ENCODE measurements at places on chromosomes 6 and 20.

DNA sequence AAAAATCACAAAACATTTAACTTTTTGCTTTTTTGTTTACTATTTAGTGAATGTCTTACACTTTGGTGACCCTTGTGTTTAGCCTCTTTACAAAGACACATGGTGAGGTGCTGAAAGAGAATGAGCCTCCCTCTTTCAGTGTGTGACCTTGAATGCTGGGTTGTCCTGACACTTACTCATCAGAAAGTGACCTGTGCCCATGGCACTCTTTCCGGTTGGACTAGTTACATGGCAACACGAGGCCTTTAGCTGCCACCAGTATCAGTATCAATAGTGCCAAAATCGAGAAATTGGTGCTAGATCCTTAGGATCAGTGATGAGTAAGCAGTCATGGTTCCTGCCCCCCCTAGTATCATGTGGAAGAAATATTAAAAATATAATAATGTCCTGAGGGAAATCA, 1.7 kb upstream of the RPL7L1 start:
- DNase-seq, result no peak

- no peak for DNase-seq
These were observed 19.9 kb upstream of the BPIFA2 start for GRCh38 chr20:33148040-33148439.

- DNase-seq, result no peak
These were observed 1373.5 kb downstream of the GRIK2 start for GRCh38 chr6:102766963-102767362.

DNA sequence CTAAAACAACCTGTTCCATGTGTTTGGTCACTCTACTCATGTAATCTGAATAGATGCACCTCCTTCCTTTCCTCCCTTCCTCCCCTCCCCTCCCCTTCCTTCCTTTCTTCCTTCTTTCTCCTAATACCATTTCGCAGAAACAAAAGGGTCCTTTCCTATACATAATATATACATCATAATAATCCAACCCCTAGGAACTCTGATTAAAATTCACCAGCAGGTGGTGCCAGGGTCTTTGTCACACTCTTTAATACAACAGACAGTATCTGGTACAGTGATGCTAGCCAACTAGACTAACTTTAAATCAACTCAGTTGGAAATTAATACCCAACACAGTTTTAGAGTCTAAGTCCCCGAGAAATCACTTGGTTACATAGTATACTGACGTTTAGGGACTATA, 181.2 kb upstream of the SHLD1 start:
- no peak for DNase-seq

DNA sequence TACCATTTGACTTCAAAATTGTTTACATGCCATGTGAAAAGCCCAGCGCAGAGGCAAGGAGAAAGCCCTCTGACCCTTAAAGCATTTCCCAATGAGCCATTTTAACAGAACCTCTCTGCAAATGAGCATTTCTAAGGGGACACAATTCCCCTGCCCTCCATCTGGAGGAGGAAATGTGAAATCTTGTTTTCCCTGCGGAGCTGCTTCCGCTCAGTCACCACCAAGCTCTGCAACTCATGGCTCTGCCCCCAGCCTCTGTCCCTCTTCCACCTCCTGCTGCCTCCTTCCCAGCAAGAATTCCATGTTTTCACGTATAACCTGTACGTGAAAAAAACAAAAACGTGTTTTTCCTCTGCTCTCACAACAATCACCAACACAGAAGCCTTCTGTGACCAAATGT, 12.3 kb downstream of the RIN2 start:
- DNase-seq, result no peak

- DNase-seq, result no peak
These were observed 151.7 kb downstream of the TMEM200A start for GRCh38 chr6:130517444-130517931.

- DNase-seq, result no peak
These were observed 159.3 kb downstream of the CDKAL1 start for GRCh38 chr6:20693466-20694063.

GRCh38 chr20:20487811-20488210, 119.9 kb downstream of the INSM1 start:
- no peak for DNase-seq

- no peak for DNase-seq
These were observed 19.2 kb upstream of the RIPOR3 start for GRCh38 chr20:50710492-50711063.

DNA sequence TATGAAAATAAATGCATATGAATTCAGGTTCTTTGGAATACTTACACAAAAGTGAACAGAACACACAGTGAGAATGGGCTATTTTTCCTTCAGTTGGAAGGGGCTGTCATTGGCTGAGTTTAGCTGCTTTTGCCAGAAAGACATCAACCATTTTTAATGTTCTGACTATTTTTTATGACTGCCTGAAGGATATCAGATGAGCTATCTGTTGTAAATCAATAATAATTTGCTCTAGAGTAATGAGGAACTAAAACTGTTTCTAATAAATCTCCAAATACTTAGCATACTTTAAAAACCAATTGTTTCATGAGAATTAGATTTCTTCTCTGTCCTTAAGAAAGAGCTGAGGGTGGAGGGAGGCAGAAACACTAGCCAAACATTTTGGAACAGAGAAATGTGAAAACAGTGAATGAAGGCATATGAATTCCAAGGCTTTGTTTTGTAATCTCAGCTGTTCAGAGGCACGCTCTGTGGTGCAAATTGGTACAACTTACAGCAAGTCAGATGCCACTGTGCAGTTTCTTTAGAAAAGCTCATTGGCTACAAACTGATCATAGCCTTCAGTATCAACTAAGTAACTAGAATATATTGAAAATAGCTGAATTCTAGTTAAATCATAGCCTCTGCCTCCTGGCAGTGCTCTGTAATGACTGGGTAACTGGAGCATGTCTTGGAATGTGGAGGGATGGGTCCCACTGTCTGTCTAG, 228.9 kb upstream of the JAG1 start:
- no peak for DNase-seq

GRCh38 chr6:67594366-67594765, 1040.7 kb upstream of the ADGRB3 start:
- DNase-seq, result no peak

DNA sequence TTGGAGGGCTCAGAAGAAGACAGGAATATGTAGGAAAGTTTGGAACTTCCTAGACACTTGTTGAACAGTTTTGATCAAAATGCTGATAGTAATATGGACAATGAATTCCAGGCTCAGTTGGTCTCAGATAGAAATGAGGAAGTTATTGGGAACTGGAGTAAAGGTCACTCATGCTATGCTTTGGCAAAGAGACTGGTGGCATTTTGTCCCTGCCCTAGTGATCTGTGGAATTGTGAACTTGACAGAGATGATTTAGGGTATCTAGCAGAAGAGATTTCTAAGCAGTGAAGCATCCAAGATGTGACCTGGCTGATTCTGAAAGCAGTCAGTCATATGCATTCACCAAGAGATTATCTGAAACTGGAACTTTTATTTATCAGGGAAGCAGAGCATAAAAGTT, 45.1 kb downstream of the FRK start:
- DNase-seq, result no peak

DNA sequence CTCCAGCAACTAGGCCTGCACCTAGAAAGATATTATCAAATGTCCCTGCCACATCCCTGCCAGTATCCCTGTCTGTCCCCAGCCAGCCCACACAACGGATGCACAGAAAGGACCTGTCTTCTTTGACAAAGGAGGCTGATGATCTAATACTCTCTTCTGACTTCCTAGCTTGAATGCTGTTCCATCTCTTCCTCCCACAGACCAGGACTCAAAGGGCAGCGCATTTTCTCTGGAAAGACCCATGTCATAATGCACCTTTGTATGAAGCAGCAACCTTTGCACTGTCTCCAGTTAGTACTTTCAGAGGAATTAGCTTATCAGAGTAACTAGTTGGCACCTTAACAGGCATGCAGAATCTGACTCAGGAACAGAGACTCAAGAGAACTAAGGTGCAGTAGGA, 53.3 kb upstream of the TAF8 start:
- DNase-seq, result no peak
